ENCODE measurements at places on chromosomes 7 and 10.

DNA sequence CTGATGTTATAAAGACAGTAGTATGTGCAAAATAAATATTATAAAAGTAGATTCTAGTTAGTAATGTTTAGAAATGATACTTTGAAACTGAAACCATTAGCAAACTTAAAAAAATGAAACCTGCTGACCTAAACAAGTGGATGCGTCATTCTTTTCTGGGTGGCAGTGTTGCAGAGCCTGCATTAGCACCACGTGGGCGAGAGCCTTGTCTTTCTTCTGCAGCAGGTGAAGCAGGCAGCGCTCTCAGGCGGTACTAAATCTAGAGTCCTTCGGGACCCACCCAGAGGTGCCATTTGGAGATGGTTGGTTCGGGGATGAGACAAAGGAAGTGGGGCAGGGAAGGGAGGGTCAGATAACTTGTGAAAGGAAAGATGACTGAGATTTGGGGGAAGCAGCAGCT is 759.1 kb upstream of the IGFBP3 start:
- DNase-seq, result no peak

DNA sequence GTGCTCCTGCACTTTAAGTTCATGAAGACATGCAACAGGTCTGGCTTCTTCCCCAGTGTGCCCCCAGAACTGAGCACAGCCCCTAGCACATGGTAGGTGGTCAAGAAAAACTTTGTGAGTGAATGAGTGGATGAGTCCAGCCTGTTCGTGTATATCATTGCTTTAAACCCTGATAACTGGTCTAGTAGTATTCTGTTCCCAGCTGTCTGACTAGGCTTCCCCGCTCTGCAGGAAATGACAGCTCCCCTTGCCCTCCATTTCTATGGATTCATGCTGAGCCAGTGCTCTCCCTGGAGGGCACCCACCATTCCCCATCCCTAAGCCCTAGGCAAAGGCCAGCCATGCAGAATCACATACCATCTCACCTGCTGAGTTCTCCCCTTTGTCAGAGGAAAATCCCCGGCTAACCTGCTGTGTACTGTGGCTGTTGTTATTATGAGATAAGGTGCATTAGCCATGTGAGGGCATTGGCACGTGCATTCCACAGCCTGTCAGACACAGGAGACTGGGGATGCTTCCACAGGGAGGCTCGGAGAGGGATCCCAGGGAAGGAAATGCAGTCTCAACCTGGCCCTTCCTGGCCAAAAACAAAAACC is 698.9 kb downstream of the GRID1 start:
- no peak for DNase-seq

GRCh38 chr10:3624367-3624766 is 160.6 kb downstream of the KLF6 start:
- no peak for DNase-seq

DNA sequence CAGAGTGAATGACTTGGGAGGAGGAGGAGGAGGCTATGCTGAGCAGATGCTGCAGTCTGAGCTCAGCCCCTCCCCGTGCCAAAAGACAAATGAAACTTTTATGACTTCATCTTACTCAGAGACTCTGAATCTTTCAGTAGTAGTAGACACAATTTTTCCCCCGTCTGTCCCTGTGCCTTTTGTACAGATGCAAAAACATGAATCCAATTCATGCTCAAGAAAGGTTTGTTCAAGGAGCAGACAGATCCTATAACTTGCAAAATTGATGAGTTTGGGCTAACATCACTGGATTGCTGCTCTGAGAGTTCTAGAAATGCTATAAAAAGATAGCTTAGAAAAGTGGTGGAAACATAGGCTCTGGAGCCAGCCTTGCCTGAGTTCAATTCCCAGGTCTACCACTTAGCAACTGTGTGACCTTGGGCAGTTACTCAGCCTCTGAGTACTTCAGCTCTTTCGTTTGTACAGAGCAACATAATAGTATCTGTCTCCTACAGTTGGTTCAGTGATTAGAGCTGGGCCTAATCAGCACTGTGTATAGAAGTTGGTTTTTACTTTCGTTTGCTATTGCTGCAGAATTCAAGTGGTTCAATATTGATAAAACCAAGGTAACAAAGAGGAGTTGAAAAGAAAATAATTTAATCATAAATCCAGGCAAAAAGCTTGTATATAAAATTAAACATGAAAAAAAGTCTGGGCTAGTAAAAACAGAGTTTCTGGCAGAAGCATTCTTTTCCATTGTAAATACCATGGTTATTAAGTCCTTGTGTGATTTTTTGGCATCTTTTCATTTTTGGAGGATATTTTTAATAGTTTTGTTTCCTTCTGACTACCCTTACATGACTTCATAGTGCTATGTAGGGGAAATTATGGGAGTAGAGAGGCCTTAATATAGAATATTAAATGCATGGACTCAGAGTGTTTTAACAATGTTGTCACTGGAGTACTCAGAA is 174.2 kb upstream of the ZNF32 start:
- no peak for DNase-seq

GRCh38 chr7:53690411-53690810 is 655.0 kb downstream of the POM121L12 start:
- DNase-seq, result no peak

DNA sequence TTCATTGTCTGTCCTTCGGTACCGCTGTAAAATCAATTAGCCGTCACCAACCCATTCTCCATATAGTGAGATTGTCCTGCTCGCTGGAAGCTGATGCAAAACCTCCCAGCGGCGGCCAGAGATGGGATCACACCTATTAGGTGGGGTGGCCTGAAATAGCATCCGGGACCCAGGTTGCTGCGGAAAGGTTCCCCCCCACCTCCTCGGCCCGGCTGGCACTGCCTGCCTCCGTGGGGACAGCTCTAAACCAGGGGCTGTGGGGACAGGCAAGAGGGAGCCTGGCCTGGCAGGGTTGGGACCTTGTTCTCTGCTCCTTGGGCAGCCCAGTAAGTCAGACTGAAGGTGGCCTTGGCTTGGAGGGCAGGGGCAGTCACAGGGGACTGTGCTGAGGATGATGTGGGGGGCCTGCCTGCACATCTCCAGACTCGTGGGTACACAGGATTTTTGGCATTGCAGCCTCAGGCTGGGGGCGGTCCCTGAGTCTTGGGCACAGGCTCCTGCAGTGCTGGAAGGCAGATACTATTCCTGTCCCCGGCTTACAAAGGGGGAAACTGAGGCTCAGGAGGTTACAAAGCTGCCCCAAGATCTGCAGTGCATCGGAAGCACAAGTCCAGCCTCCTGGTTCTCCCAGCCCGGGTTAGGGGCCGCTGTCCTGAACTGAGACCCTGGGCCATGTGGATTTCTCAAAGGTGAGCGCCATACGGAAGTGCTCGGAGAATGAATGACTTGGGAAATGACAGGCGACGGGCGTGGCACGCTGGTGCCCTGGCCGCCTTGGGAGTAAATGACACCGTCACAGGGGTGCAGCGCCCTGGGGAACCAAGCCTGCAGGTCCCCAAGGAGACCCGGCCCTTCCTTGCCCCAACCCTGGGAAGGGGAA is 65.6 kb downstream of the UNCX start:
- DNase-seq, result no peak

DNA sequence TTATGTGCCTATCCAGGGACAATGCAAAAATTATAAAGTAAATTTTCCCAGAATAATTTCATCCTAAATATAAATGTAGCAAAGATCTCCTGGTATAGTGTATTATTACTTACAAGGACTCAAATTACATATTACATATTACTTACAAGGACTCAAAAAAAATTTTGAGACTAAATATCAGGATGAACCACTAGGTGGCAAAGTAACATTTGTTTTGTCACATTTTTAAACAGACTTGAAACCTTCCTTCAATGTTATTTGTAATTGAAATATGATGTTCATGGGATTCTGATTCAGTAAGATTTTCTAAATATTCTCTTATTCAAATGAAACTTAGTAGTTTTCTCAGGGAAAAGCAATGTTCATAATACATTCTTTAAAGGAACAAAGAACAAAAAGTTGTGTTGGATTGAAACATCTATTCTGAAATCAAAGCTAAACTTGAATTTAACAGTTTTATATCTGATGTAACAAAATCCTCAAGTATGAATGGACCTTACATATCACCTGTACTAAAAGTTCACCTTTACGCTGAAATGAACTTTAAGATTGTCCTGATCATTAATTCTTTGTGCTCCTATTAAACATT is 74.3 kb upstream of the GNAI1 start:
- DNase-seq, result no peak

DNA sequence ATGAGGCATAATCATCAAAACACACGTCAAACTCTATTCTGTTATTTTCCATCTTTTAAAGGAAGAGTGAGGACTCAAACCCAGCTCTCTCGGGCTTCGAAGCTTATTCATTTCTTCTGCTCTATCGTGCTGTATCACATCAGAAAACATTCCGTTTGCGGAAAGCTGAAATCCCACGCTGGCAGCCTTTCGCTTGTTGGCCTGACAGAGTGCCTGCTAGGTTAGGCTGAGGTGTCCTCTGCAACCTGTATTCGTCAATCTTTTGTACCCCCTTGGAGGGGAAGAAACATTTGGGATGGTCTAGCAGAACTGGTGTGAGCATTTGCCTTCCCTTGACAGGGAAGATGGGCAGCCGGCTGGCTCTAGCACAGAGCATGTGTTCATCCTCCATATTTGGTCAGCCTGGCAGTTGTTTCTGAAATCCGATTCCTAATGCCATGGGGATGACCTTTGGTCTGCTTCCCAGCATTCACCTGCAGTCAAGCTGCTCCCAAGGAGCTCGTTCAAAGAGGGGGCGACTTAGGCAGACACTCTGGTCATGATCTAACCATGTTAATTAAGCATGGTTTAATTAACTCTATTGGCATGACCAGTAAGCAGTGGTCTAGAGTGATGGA is 55.2 kb downstream of the TACC2 start:
- no peak for DNase-seq

DNA sequence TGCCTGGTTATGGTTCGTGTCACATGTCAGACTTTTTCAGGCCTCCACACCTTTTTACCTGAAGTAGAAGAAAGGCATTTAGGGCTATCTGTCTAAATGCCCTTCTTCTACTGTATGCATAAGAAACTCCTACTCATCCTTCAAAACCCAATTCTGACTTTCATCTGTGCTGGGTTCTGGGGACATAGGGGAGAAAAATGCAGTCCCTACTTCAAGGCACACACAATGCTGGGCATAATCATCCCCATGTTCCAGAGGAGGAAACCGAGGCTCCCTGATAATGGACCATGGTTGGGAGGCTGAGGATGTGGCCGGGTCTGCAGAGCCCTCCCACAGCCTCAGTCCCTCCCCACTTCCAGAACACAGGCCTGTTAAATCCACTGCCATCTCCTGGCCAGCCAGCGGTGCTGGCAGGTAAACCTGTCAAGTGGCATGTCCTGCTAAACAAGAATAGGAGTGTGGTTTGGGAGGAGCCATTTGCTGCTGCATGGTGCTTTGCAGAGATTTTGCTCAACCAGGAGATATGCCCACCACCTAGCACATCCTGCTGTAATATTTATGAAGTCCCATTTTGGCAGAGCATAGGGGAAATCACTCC is 32.0 kb downstream of the GRID1 start:
- DNase-seq, result no peak

DNA sequence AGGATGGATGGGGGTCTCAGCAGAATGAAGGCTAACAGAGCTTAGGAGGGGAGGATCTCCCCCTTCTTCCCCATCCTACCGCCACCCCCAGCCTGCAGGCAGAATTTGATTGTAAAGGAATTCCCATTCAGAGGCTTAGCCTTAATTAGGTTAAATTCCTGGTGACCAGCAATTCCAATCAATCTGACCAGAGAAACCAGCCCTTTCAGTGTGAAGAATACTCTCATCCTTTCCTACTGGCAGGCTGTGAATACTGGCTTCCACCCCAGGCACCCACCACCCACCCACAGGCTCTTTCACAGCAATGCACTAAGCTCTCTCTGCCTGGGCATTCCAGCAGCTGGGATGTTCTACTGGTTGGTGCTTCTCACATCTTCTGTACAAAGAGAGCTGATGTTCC is 137.9 kb upstream of the LYZL1 start:
- no peak for DNase-seq

DNA sequence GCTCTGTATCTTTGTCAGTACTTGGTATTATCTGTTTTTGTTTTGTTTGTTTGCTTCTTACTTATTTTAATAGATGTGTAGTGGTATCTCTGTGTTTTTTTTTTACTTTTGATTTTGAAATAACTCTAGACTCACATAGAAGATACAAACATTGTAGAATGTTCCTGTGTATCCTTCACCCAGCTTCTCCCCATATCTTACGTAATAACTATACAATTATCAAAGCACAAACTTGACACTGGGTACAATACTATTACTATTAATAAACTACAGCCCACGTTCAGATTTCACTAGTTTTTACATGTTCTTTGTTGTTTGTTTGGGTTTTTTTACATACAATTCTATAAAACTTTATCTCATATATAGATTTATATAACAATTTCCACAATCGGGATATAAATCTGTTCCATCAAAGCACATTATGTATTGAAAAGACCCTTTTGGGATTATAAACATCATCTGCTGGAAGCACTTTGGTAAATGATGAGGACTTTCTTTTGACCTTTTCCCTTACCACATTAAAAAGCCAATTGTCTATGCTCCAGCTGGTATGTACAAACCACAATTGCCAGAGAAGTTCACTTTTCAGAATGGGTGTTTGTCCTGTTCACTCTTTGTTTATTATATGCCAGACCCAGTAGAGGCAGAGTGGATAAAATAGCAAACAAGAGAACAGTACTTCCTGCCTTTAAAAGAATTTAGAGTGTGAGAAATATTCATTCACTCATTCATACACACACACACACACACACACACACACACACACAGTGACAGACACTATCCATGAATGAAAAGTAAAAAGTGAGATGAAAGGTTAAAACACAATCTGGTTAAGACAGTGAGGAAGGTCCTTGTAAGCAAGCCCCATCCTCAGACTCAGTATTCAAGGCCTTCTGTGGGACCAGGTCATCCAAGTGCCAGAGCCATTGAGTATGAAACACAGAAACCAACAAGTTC is 113.0 kb downstream of the SGMS1 start:
- no peak for DNase-seq

- DNase-seq, result no peak
Measured at GRCh38 chr10:72574636-72575035, 51.2 kb downstream of the MICU1 start.

GRCh38 chr7:150610233-150610632 is 22.0 kb downstream of the GIMAP6 start:
- DNase-seq, result no peak

DNA sequence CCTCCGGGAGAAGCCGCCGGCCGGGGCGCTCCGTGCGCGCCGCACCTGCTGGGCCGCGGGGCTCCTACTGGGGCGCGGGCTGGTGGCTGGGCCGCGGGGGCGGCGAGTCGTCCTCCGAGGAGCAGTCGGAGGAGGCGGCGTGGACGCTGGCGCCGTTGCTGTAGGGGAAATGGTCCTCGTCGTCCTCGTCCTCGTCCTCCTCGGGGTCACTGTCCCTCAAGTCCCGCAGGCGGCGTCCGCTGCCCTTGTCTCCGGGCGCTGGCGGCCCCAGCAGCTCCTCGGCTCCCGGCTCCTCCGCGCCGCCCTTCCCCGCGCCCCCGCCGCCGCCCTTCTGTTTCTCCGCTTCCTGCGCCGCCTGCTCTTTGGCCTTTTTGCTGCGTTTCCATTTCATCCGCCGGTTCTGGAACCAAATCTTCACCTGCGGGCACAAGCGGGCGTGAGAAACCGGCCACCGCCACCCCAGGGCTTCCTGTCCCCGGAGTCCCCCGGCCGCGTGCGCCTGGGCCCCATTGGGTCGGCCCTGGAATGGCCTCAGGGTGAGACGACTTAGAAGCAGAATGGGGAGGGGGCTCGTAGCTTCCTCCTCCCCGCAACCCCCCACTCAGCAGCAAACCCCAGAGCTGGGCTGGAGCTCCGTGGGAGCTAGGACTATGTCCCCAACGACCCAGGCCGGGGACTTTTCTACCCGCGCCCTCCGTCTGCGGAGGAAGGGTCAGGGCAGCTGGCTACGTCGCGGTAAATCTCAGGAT is 4.8 kb downstream of the MNX1 start:
- DNase-seq, result no peak

GRCh38 chr10:30789806-30790205 is 160.3 kb upstream of the LYZL2 start:
- no peak for DNase-seq
